Fibroblast of lung (primary cell): ENCODE measurements at places on chromosomes 13 and 19. TPM values are rescaled to one million over a fixed set of nuclear protein-coding genes. Genes with fewer than 3 reads are reported as not detected.

The ACP7 gene
- polyA plus RNA-seq: 0.02 TPM in 1 of 2 replicates, not detected in the other

The F10 gene
- 6.7 and 39.9 TPM in 2 replicates for polyA plus RNA-seq

The CTXN1 gene
- polyA plus RNA-seq: 0.85 and 1.1 TPM in 2 replicates

The CGB3 gene
- polyA plus RNA-seq: not detected in 2 replicates

The ERICH4 gene
- not detected in 2 replicates for polyA plus RNA-seq

The FBXO27 gene
- polyA plus RNA-seq: 0.83 and 1.6 TPM in 2 replicates

The ARRDC5 gene
- polyA plus RNA-seq: not detected in 2 replicates

The TRIM28 gene
- polyA plus RNA-seq: 160 and 273 TPM in 2 replicates

The BICRA gene
- polyA plus RNA-seq: 0.44 and 0.54 TPM in 2 replicates

The CCDC169 gene
- polyA plus RNA-seq: 2.9 and 3.5 TPM in 2 replicates

The SYDE1 gene
- 27.9 and 28.6 TPM in 2 replicates for polyA plus RNA-seq

The PRR12 gene
- 0.40 and 0.69 TPM in 2 replicates for polyA plus RNA-seq

The MAST3 gene
- polyA plus RNA-seq: 2.0 and 2.3 TPM in 2 replicates

The LRRC8E gene
- polyA plus RNA-seq: 3.5 and 3.7 TPM in 2 replicates

The ZNF793 gene
- polyA plus RNA-seq: 1.6 and 1.7 TPM in 2 replicates

The IQCN gene
- 0.27 and 0.79 TPM in 2 replicates for polyA plus RNA-seq

The RUBCNL gene
- 0.70 and 0.71 TPM in 2 replicates for polyA plus RNA-seq

The NLRP11 gene
- not detected in 2 replicates for polyA plus RNA-seq

The ATXN8OS gene
- polyA plus RNA-seq: not detected in 2 replicates

The ZNF527 gene
- 4.1 and 4.6 TPM in 2 replicates for polyA plus RNA-seq

The ZDHHC20 gene
- polyA plus RNA-seq: 39.8 and 69.3 TPM in 2 replicates

The STX10 gene
- polyA plus RNA-seq: 48.9 and 54.3 TPM in 2 replicates
